ENCODE measurements at places on chromosomes 6 and 20.

- DNase-seq = no peak
Observed at GRCh38 chr6:2748183-2748582, 2.5 kb downstream of the MYLK4 start.

- DNase-seq = no peak
Observed at GRCh38 chr6:132404736-132405135, 3.5 kb upstream of the MOXD1 start.

GRCh38 chr6:25407431-25407830 is 128.3 kb downstream of the CARMIL1 start:
- no peak for DNase-seq

DNA sequence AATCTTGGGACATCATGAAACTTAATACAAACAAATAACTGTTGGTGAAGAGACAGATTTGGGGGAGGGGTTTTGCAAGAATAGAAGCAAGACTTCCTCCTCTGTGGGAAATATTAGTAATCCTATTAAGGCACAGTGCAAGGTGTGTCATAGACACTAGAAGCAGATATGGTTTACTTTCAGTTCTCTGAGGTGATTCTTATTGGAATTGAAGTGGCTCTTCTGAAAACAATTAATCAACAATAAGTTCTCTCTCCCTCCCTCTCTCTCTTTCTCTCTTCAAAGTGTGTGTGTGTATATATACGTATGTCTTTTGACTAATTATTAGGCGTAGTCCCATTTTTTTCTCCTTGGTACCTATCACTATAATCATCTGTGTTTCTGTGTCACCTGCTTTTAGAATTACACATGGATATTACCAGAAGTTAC is 99.8 kb downstream of the HIVEP2 start:
- DNase-seq = no peak

- no peak for DNase-seq
Observed at GRCh38 chr20:17768271-17768670, 68.5 kb downstream of the BANF2 start.

DNA sequence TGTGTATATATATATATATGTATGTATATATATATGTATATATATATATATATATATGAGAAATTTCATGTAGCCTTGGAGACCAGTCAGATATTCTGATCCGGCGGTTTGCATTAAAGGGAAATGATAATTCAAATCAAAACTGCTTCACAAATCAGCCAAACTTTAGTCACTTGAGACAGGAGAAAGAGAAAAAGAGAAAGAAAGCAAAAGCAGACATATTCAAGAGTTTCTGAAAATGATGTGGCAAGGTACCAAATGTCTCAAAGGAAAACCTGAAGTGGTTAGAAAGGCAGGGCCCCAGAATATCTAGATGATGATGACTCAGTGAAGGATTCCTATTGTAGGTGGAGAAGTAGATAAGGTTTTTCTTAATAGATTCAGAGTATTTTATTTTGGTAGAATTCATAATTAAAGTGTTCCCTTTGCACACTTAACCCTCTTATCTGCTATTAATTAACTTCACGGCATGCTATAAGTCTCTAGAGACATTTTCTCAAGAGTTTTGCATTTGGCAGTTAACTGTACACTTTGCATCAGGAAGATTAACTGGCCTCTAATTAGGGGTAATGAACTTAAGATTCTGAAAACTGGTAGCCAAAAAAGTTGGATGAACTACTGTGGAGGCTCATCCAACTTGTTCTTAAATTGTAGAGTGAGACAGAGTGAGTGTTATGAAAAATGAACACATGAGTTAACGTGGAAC is 50.1 kb upstream of the ASF1A start:
- DNase-seq = no peak

- no peak for DNase-seq
Observed at GRCh38 chr6:12356983-12357972, 67.1 kb downstream of the EDN1 start.

DNA sequence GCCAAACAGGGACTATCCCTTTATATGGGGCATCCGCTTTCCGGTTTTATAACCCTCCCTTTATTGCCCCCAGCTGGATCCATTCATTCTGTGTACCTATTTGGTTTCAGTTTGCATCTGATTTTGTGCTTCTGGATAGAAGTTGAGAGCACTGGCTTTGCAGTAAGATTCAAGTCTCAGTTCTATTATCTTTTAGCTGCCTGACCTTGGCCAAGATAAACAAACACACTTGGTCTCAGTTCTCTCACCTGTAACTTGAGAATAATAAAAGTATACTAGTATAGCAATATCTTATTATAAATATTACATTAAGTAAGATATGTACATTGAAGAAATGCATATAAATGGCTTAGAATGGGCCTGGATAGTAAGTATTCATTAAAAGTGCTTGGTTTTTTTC is 182.4 kb upstream of the TSHZ2 start:
- no peak for DNase-seq

GRCh38 chr6:152566103-152566875 is 70.9 kb downstream of the SYNE1 start:
- peak; percentile 93 for DNase-seq

Data from C1 segment of cervical spinal cord (tissue), 14 donors.